Left renal pelvis (tissue), 4 donors: ENCODE measurements at places on chromosomes 1 and 21. TPM values are rescaled to one million over a fixed set of nuclear protein-coding genes. Genes with fewer than 3 reads are reported as not detected.

GRCh38 chr1:246824541-246824940 lies 100.3 kb downstream of the SCCPDH start:
- DNase-seq: no peak

- DNase-seq: no peak
These were observed 65.0 kb upstream of the CSF1 start for GRCh38 chr1:109845658-109846057.

- no peak for DNase-seq
These were observed 156.6 kb upstream of the RAB4A start for GRCh38 chr1:229114315-229114714.

DNA sequence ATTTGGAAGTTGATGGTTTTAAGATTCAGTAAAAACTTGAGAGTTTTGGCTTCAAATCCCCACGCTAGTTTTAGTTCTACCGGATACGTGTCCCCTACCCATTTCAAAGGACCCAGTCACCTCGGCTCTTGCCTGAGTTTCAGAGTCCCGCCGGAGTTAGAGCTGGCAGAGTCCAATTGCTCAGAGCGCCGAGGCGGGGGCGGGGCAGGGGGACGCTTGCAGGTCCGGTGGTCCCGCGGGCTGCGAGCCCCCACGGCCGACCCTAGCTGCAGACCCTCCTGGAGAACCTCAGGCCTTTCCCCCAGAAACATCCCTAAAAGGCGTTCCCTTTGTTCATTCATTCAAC lies 765 bp upstream of the VPS45 start:
- no peak for DNase-seq

The PDC gene
- polyA plus RNA-seq: 0.27 TPM

DNA sequence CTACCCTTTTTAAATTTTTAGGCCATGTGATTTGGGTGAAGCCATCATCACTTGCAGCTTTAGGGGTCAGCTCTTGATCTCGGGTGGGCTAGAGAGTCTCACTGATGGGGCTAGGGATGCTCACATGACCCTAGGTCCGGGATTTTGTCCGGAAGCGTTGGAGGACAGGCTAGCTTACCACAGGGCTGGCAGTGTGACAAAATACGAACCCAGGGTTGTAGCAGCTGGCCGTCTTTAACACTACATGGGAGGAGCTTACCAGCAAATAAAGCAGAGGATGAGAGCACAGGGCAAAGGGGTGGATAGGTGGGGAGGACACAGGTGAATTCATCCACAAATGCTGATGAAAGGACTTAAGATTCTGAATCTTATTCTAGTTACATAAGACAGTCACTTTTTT lies 21.9 kb downstream of the GPR161 start:
- no peak for DNase-seq

The SPAG17 gene
- polyA plus RNA-seq: 11.0 TPM

- DNase-seq: no peak
These were observed 8.9 kb upstream of the RAB3GAP2 start for GRCh38 chr1:220281159-220281574.

The USH2A gene
- polyA plus RNA-seq: 0.04 TPM

DNA sequence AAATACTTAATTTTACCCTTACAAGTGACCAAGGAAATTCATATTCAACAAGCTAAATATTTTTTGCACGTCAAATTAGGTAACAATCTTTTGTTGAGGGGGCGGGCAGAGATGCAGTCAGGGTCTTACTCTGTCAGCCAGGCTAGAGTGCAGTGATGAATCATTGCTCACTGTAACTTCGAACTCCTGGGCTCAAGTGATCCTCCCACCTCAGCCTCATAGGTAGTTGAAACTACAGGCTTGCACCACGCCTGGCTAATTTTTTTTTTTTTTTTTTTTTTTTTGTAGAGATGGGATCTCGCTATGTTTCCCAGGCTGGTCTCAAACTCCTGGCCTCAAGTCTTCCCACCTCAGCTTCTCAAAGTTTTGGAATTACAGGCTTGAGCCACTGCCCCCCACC lies 26.5 kb downstream of the PHTF1 start:
- DNase-seq: no peak

The FMO5 gene
- 9.1 TPM for polyA plus RNA-seq

- no peak for DNase-seq
These were observed 26.7 kb upstream of the DIP2A start for GRCh38 chr21:46431884-46432488.

GRCh38 chr21:45858180-45858579 lies 123.4 kb upstream of the COL6A1 start:
- DNase-seq: no peak

GRCh38 chr1:33165209-33165608 lies 16.6 kb downstream of the TRIM62 start:
- DNase-seq: no peak

GRCh38 chr21:30227128-30227527 lies 11.2 kb upstream of the CLDN8 start:
- DNase-seq: no peak

The XKR8 gene
- polyA plus RNA-seq: 7.9 TPM

The VCAM1 gene
- 39.2 TPM for polyA plus RNA-seq

The FCAMR gene
- polyA plus RNA-seq: 0.15 TPM

DNA sequence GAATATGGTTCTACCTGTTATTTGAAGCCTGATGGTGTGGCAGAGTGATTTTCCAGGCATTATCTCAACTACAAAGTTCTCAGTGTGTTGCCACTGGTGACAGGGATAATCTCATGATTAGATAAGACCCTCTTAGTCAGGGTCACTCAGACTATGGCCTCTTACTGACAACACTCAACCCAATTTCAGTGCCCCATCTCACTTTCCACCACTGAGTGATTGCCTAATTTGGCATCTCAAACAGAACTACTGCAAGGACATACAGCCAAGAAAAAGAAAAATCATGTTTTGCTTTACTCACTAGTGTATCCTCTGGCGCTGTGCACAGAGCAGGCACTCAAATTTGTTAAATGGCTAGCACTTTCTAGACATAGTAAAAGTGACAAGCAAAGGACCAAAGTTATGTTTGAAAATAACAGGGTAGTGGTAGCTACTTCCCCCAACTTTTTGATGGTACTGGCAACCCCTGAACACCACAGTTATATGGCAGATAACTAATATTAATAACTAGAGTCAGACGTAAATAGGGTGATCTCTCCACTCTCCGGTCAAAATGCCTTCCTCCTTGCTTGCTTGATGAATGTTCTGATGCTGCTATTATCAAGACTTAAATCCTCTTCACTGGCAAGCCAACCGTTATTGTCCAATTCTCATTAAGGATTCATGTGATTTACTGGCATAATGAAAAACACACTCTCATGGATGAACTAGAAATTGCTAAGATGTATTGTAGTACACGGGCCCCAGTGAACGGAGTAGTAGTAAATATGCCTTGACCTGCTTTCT lies 37.1 kb upstream of the SLC30A10 start:
- DNase-seq: no peak

DNA sequence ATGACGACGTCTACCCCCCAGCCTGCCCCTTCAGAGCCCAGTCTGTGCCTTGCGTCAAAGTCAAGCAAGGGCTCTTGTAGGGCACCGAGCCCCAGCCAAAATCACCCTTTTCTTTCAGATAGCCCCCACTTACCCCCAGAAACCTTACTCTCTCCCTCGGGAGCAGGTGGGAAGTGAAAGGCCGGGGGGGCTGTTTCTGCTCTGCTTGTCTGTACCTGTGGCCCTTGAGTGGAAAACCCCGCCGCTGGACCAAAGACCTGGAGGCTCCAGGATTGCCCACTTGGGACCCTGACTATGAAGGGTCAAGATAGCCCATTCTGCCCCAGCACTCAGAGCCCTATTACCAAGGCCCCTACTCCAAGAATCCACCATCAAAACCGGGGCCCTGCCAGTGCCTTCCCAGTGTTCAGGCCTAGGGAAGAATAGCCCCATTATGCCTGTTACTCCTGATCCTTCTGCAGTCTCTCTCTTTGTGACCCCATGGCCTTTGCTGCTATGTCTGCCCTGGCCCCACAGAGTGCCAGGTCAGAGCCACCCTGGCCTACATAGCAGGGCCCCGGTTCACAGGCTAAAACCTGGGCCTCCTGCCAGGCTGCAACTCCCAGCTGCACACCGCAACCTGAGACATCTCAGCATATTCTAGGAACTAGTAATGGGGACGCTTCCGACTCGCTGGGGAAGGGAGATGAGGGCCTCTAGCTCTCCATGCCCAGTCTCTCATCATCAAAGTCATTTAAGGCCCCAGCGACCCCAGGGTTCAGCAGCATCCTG lies 22.2 kb upstream of the HPDL start:
- no peak for DNase-seq

DNA sequence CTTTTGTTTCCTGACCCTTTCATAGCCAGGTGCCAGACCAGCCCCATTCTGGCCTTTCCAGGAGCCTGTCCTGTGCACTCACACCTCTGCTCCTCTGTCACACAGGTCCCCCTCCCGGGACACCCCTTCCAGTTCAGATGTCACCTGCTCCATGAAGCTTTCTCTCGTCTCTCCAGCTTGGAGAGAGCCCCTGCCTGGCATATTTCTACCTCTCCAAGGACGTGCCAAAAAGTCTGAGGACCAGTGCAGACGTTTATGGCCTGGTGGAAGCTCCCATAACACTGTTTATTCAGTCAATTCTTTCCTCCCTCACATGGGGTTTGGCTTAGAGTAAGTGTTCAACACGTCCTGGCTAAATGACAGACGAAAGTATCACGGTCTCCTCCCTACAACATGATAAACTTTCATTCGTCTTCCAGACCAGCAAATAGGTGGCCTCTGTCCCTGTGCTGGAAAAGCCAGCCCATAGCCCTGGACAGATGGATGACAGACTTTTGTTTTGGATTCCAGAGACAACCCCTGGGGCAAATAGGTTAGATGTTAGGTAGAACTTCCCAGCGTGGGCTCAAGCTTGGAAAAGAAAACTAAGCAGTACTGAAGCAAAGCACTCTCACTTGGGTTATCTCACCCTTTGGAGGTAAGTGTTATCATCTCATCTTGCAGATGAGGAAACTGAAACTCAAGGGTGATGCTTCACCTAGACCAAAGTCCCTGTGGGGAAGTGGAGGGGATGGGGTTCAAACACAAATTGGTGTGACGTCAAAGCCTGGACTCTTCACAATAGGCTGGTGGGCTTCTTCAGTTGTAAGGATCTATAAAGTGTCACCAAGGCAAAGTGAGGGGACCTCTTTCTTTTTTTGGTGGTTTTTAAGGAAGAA lies 52.9 kb upstream of the ECE1 start:
- DNase-seq: no peak

GRCh38 chr1:156664046-156664766 lies 13.0 kb downstream of the NES start:
- DNase-seq: no peak

- no peak for DNase-seq
These were observed 1368.6 kb upstream of the ADGRL4 start for GRCh38 chr1:80375109-80375508.

The CD160 gene
- 1.3 TPM for polyA plus RNA-seq

The RHBG gene
- 10.0 TPM for polyA plus RNA-seq

DNA sequence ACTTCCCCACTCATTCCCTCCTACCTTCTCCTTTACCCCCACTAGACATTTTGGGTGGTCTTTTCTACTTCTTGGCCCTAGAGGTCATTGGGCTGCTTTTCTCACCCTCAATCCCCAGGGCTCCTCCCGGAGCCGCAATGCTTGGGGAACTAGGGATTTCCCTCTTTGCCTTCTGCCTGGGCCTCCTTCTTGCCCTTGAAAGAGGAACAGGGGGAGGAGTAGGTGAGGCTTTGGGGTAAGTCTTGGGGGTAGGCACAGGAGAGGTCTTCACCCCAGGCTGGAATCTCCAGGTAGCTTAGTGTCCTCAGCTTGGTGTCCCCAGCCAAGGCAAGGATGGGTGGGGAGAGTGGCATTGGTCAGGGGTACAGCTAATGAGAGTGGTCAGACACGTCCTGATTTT lies 56.2 kb upstream of the EPS8L3 start:
- DNase-seq: no peak

- DNase-seq: no peak
These were observed 391 bp upstream of the CENPS start for GRCh38 chr1:10429868-10430215.

The OR2T11 gene
- not detected for polyA plus RNA-seq

DNA sequence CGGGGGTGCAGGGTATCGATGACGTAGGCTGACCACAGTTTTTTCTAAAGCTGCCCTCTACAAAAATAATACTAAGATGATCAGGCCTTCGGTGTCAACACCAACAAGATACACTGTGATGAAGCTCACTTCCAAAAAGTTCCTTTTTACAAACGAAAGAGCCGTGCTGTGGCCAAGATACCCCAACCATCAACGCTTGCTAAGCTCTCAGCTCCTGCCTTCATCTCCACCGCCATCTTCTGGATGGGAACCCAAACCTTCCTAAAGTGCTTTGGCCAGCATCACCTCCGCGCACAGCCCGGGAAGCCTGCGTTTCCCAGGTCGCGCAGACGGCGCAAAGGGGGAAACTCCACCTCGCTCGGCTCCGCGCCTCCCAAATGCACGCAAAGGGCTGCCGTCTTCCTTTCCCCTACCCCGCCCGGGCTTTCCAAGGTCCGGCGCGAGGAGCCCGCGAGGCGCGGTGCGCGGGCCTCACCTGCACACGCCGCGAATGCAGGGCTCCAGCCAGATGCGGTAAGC lies 541 bp downstream of the USP48 start:
- DNase-seq: peak; percentile 21

The ADAMTSL4 gene
- 22.6 TPM for polyA plus RNA-seq

DNA sequence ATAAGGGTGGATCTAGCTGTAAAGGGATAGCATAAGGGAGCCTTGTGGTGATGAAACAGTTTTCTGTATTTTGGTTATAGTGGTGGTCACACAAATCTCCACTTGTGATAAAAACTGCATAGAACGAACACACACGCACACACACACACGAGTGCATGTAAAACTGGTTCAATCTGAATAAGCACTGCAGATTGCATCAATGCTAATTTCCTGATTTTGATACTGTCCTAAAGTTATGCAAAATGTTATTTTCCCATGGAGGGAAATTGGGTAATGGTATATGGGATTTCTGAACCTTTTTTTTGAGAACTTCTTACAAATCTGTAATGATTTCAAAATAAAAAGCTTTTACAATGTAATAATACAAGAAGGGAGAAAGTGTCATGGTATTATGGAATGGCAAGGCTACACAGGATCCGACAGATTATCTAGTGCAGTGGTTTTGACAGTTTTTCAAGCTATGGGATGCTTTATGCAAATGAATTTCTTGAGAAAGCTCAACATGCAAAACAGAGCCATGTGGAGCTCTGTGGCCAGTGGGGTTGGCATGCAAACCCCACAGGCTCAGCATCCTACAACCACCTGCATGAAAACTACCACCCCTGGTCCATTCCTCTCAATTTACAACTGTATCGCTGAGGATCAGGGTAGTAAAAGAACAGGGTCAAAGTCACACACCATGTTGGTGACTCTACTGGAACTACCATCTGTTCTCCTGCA lies 18.8 kb downstream of the SLC41A1 start:
- no peak for DNase-seq

GRCh38 chr1:21261551-21262292 lies 28.5 kb downstream of the ECE1 start:
- DNase-seq: no peak

DNA sequence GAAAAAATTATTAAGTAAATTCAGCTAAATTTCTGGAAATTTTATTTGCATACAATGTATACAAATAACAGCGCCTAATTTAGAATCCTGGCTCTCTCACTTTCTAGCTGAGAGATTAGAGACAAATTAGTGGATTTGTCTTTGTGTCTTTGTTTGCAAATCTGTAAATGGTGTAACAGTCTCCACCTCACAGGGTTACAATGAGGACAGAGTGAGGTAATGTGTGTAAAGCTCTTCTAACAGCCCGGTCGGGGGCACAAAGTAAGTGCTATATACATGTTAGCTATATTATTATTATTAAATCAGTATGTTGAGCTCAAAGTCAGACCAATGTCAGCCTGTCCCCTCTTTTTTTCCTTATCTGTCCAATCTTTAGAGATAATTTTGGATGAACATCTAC lies 5.0 kb upstream of the ADAMTSL4 start:
- no peak for DNase-seq

- no peak for DNase-seq
These were observed 20.7 kb upstream of the STMN1 start for GRCh38 chr1:25926731-25927496.

The LHX4 gene
- 2.3 TPM for polyA plus RNA-seq
